ENCODE measurements at places on chromosomes 1 and 21.

DNA sequence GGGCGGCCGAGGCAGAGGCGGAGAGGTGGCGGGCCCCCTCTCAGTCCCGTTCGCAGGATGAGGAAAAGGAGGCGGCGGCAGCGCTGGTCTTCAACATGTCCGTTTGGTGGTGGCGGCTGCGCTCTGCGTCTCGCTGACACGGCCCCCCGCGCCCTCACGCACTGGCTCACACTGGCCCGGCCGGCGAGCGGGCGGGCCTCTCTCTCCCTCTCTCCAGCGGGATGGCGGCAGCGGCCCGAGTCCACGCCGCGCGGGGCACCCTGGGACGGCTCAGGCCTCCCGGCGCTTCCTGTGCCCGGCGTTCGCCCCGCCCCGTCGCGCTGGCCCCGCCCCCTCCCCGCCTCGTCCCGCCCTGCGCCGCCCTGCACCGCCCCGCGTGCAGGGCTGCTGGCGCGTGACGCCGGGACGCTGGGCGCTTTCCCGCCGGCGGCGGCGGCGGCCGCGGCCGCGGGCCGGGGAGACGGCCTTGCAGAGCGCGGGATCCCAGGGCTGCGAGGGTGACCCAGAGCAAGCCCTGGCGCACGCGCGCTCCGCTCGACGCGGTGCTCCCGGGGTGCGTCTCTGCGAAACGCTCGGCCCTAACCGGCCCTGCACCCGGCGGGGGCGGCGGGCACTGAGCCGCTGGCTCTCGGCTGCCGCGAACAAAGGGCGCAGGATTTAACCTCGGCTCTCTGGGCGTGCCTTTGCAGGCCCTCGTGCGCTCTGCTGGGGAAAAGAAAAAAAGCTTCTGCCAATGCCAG lies at the start of gene SCAF4:
Gene SCAF4, minus strand, starts transcription at position 262 of the 740 bp plus-strand sequence. CDS start 426 bp downstream, outside the sequence.
- peak; percentile 71 for DNase-seq

GRCh38 chr1:211893260-211893659 lies 62.7 kb upstream of the LPGAT1 start:
- no peak for DNase-seq

DNA sequence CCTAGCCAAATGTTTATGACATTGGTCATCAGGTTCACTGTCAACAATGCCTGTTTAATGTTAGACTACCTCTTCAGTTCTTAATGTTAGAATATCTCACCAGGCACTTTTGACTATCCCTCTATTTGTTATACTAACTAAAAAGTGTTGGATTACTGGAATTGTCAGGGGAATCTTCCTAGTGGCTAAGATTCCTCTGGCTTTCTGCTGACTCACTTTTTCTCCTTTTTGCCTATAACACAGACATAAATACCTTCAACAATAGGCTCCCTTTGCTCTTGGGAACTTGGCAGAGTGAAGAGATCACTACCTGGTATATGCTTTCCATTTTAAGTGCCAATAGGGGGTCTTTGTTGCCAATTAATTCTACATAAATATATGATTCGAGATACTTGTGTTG lies 68.5 kb downstream of the TMEM200B start:
- no peak for DNase-seq

- DNase-seq: peak; percentile 69
These were observed 12.2 kb upstream of the RGS16 start for GRCh38 chr1:182616130-182617013.

DNA sequence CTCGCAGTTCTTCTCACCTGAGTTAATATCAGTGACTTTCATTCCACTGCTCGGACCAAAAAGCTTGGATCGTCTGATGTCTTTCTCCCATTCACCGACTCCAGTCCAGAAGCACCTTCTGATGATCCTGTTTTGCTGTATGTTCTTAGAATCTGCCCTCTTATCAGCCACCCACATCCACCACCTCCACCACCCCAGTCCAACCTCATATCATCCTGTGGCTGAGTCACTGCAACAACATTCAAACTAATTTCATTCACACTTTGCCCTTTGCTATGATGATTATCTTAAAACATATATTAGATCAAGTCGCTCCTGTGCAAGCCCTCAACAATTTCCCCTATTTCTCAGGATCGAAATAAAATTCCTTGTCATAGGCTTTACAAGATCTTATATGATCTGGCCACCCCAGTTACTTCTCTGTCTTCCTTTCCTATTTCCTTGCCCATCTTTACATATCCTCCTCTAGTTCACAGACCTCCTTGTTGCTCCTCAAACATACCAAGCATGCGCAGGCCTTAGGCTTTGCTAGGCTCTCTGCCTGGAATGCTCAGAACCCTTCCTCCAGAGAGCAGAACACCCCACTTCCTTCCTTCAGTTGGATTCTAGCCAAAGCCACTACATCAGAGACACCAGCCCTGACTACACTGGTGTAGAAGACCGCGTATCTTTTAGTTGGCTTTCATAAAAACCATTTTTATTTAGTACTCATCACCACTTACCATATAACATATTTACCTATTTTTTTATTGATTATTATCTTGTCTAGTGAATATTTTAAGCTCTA lies 335.7 kb upstream of the GREM2 start:
- no peak for DNase-seq

GRCh38 chr21:29739176-29739575 lies 200.6 kb downstream of the GRIK1 start:
- no peak for DNase-seq

DNA sequence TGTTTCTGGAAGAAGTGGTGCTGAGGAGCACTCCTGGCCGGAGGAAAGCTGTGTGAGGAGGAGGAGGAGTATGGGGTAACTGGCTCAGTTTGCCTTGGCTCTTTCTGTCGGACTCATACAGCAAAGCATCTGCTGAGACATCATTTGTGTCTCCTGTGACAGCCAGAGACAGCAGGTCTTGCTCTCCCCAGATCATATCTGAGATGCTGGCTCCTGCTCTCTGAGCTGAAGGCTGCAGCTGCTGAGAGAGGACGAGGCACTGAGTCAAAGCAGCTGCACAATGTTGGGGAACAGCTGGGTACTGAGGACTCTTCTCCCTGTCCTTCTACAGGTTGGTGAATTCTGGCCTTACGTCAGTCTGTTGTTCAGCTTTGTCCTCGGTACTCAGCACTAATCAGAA lies 14.3 kb downstream of the OR2B11 start:
- no peak for DNase-seq

- peak; percentile 38 for DNase-seq
These were observed 32.2 kb upstream of the EPB41 start for GRCh38 chr1:28882009-28882628.

DNA sequence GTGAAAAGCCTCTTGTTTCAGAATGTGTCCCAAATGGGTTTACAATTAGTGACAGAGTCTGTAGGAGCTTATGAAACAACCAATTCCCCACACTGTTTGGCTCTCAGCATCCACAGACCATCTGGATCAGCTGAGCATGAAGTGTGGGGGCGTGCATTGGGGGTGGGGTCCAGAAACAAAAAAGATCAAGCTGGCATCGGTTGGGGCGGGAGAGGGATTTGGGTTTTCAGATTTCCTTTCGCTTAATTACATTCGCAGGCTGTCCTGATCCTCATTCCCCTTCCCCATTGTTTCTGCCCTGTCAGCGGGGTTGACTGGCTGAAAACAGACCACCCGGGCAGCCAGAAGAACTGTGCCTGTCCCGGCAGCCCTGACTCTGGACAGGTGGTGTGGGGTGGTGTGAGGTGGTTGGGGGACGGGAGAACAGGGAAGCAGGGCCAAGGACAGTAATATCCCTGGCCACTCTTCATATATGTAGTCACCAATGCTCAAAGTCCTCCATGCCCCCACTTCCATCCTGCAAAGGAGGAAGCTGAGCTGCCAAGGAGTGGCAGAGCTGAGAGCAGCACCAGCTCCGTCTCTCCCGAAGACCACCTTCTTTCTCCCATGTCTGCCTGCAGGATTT lies 92.0 kb downstream of the IER5 start:
- DNase-seq: no peak

DNA sequence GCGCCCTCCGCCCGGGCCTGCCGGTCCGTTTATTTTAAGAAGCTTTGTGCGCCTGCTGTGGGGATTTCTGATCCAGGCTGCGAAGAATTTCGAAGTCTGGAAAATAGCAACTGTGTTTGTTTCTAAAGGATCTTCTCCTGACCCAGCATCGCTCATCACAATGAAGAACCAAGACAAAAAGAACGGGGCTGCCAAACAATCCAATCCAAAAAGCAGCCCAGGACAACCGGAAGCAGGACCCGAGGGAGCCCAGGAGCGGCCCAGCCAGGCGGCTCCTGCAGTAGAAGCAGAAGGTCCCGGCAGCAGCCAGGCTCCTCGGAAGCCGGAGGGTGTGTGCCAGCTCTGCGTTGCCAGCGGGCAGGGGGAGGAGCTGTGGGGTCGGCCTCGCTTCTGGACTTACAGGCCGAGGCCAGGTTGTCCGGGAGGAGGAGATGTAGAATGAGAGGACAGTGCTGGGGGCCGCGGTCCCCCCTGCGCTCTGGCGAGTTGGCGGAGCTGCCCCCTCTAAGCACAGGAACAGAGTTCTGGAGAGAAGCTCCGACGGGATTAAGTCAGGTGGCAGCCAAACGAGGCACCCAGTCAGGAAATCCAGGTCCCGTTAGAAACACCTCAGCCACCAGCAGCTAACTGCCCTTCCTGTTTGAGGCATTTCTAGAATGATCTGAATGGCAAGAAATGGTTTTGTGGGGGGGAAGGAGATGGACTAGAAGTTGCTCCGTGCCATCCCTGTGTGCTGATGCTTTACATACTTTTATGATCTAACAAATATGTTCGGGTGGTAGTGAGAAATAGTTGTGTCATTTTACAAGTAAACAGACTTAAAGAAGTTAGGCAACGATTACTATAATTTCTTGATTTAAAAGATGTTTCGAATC lies 948 bp downstream of the TXLNA start:
- no peak for DNase-seq

DNA sequence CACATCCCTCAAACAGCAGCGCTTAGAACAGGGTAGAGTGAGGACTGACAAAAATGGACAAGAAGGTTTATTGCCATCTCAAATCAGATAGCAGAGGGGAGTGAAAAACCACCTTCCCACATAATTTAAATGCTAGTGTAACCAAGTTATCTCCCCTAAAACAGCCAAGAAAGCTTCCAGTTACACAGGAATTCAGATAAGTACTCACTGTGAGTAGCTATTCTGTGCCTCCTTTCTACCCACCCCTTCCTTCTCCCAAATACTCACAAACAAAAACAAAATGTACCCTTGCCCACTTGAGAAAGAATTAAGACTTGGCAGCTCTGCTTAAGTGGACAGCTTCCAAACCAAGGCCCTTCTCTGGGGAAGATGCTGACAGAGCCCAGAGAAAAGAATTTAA lies 9.1 kb downstream of the OTUD7B start:
- no peak for DNase-seq

DNA sequence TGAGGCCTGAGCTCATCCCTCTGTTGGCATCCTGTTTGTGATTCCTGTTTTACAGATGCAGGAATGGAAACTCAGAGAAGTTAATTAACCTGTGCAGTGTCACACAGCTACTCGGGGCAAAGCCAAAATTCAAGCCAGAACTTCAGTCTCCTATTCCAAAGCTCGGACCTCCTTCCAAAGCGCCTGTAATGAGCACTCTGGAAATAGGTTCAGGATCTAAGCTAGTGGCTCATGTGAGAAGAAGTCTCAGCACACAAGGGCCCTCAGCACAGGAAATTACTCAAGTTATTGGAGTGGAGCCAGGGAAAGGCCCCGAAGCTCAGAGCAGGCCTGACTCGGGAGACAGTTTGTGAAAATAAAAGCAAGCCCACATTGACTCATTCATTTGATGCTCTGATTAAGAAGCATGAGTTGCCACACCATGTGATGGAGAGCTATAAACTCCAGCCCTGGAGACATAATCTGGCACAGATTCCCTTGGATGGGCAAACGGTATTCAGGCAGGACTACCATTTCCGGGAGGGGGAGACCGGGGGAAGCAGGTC lies 50.6 kb upstream of the LYST start:
- peak; percentile 33 for DNase-seq

GRCh38 chr1:213986925-213987250 lies 885 bp upstream of the PROX1 start:
- DNase-seq: no peak

DNA sequence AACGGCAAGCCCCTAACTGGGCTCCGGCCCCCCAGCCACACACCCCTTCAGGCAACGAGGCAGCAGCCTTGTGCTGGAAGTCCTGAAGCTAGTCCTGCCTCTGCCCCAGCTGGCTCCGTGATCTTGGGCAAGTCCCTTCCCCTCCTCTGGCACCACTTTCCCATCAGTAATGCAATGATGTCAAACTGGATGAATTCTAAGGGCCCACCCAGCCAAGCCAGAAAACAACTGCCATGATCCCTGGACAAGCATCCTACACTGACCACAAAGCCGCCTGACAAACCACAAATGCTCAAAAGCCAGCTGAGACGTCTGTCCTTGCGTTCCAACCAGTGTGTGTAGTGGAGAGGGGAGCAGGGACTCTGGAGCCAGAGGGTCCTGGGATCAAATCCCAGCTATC lies 26.8 kb downstream of the IFFO2 start:
- no peak for DNase-seq

GRCh38 chr1:160546942-160547341 lies 23.9 kb upstream of the SLAMF6 start:
- DNase-seq: no peak

DNA sequence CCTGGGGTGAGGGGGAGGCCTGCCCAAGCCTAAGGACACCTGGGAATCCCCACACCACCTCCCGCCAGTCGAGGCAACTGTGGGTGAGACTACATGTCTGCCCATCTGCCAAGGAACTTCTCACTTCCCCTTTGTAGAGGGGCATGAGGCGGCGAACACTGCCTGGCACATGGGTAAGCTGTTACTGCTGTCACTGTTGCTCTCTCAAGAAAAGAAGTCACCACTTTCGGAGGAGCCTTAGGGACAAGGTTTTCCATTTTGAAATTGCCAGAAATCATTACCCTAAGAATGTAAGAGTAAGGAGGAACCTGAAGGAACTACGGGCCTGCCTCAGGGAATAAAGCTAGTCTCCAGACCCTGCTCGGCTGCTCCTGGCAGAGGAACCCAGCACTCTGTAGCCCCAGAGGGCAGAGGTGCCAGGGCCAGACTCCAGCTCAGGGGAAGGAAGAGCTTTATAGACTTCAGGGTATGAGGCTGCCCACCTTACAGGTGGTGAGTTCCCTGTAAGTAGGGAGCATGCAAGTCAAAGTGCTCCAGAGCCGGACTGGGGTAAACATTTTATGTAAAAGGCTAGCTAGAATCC lies 23.3 kb downstream of the SLC2A1 start:
- no peak for DNase-seq

- DNase-seq: no peak
These were observed 97.7 kb downstream of the CACHD1 start for GRCh38 chr1:64567426-64568170.

GRCh38 chr21:43895196-43895595 lies 30.2 kb downstream of the AGPAT3 start:
- DNase-seq: no peak
